ENCODE measurements at places on chromosomes 1 and 21.

- DNase-seq: no peak
Observed at GRCh38 chr21:44062380-44062779, 44.8 kb upstream of the PWP2 start.

DNA sequence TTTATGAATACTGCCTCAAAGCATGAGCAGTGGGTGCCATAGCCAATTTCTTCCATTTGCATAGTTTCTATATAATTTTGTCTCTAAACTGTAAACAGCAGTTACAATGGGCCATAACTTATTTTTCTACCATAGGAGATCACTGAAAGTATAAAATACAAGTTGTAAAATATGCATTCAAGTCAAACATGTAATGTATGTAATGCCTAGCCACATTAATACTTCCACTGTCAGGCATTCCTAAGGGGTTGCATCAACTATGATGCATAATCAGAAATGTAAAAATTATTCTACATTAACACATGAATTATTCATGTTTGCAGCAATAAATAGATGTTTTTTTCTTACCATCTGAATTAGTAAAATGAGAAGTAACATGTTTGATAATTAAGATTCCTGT is 560.3 kb upstream of the ZP4 start:
- DNase-seq: no peak

GRCh38 chr1:65264197-65264929 is 45.0 kb upstream of the DNAJC6 start:
- DNase-seq: no peak

DNA sequence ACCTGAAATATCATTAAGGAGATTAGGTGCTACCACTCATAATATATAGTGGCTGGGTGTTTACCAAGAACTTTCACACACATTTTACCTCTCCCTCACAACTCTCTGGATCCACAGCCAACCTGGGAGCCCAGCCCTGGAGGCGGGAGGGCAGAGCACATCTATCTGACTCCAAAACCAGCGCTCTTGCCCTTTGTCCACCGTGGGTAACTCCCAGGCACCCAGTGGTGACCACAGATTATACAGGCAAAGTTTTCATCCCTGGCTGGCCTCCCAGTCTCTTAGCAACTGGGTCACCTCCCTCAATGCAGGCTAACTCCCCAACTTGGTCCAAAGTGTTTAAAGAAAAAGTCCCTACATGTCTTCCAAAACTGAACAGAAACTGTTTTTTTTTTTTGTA is 2.4 kb downstream of the PAQR7 start:
- DNase-seq: no peak

DNA sequence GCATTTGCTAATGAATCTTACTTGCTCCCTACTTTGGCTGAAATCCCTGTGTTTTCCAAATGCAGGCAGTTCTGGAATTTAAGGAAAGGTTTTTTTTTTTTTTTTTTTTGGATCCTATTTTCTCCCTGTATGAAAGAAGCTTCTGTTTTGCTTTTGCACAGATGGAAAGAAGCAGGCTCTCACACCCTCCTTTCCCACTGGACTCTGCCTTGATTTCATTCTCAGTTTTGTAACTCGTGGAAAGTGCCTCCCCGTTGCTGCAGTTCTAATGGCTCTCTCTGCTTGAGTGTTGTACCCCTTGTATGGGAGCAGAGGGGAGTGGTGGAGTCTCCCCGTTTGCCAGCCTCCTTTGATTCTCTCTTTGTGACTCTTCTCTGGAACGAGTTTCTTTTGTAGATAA is 291.9 kb downstream of the CAMTA1 start:
- DNase-seq: no peak

DNA sequence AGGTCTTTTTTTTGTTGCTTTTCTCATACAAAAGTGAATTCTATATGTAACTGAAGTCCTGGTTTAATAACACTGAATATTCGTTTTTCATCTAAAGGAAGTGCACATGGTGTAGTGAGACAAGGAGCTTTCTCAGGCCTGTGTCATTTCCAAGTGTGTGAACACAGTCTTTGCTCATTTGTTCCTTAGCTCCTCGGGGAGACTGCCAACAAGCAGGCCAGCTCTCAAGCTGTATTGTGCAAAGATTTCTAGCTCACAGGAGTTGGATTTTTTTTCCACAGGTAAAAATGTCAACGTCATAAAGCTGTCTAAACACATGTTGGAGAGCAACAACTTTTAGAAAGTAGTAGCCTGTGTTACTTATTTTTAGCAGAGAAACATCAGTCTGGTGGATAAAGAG is 87.8 kb upstream of the S1PR1 start:
- DNase-seq: no peak

- no peak for DNase-seq
Observed at GRCh38 chr1:103788377-103788776, 38.7 kb downstream of the AMY1C start.

DNA sequence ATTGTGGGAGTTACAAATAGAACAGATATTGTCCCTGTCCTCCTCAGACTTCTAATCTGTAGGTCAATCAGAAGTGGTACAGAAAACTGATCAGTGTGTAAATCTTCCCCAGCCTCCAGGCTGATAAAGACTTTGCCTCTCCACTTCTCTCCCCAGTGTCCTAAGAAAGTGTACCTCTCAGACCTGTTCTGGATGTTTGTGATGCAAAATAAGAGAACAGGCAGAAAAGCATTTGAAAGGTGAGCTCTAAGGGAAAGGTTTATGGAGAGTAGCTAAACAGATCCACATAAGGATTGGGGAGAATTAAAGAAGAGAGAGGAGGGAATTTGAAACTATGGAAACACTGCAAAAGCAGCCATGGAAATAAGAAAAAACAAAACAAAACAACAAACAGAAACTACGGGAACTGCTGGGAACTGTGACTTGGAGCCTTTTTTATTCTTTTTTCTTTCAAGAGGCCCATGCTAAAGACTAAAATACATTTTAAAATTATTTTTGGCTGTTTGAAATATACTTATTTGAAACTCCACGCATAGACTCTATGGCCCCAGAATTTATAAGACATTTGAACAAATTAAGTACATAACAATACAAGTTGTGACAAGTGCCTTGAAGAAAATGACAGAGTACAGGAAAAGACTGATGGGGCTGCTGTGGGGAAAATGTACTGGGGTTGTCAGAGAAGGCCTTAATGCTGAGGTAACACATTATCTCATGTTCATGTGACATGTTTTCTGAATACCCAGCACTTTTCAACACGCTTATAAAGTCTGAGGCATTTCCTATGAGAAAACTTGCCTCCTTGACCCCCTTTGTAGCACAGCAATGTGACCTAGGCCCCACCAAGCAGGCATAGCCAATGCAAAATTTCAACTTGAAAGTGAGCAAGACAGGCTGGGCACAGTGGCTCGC is 51.2 kb downstream of the TRAF5 start:
- DNase-seq: no peak

GRCh38 chr1:9490605-9491339 is 48.5 kb upstream of the SLC25A33 start:
- peak; percentile 8 for DNase-seq

DNA sequence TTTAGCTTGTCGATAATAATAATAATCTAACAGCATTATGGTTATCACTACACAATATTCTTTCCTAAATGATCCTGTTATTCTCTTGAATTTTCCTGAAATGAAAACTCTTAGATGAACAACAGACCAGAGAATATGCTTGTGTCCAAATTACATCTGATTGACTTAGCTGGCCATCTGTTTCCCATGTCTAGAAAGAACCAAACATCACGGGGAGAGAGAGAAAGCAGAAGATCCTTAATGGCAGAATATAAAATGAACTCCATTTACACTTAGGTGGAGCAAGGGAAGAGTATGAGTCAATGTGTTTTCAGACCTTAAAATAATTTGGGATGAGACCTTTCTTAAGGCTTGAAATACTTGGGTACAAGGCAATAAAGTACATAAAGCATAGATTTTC is 162.2 kb downstream of the DSCAM start:
- DNase-seq: no peak

- DNase-seq: no peak
Observed at GRCh38 chr1:169427081-169427641, at the start of gene CCDC181. CCDC181 (minus strand) TSS chr1:169427474; CDS start chr1:169424927, 2,547 bp downstream.

- DNase-seq: no peak
Observed at GRCh38 chr21:28229814-28230213, 762.9 kb downstream of the LTN1 start.

GRCh38 chr1:77680173-77680572 is 2.3 kb downstream of the ZZZ3 start:
- DNase-seq: no peak

- no peak for DNase-seq
Observed at GRCh38 chr1:118275472-118276115, 90.6 kb upstream of the SPAG17 start.

- peak; percentile 82 for DNase-seq
Observed at GRCh38 chr1:247415423-247416361, at the start of gene NLRP3. NLRP3 (plus strand) TSS chr1:247416173; CDS start chr1:247418801, 2,628 bp downstream.

DNA sequence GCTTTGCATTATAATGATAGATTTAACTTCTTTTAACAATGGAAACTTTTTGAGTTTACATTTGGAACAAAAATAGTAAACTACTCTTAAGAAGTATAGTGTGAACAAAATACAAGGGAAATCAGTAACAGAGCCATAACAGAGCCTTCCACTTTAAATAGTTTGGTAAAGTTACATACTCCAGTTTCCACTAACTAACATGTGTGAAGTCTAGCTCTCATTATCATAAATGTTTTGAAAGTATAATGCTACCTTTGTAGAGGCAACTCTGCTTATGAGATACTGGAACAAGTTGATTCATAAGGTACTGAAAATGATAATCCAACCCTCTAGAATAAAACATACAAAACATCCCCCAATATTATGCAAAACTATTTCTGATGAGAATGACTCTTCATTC is 1155.1 kb upstream of the ADGRL2 start:
- DNase-seq: no peak

- no peak for DNase-seq
Observed at GRCh38 chr1:31762726-31763670, 1.1 kb downstream of the ADGRB2 start.

DNA sequence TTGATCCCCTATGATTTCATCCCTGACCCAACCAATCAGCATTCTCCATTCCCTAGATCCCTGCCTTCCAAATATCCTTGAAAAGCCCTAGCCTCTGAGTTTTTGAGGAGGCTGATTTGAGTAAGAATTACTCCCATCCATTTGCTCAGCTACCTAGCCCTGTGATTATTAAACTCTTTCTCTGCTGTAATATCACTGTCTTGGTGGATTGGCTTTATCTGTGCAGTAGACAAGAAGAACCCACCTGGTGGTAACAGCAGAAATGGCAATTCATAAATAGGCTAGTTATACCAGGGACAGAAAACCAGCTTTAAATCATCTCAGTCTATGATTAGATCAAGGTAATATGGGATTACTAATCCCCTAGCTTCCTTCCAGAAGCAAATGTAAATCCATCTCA is 13.0 kb downstream of the IL20 start:
- DNase-seq: no peak

DNA sequence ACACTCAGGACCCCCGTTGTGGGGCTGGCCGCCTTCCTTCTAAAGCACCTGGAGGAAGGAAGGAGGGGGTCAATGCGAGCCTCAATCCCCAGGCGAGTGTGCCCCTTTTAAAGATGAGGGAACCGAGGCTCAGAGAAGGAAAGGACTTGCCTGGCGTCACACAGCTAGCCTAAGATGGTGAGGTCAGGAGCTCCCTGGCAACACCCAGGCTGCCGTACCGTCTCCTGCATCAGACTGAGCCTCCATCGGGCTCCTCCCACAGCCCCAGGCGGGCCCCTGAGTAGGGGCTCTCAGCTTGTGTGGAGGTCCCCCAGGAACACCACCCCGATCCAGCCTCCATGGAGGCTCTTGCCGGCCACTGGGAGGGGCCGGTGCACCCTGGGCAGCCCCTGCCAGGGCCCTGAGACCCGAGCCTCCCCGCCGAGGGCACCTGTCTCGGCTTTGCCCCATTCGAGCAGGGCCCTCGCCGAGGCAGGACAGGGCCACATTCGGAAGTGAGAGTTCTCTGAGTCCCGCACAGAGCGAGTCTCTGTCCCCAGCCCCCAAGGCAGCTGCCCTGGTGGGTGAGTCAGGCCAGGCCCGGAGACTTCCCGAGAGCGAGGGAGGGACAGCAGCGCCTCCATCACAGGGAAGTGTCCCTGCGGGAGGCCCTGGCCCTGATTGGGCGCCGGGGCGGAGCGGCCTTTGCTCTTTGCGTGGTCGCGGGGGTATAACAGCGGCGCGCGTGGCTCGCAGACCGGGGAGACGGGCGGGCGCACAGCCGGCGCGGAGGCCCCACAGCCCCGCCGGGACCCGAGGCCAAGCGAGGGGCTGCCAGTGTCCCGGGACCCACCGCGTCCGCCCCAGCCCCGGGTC is at the start of gene AIRE:
Gene AIRE, plus strand, starts transcription at position 739 of the 855 bp plus-strand sequence. CDS start 131 bp downstream, outside the sequence.
- no peak for DNase-seq

- no peak for DNase-seq
Observed at GRCh38 chr1:184270556-184270955, 116.3 kb upstream of the C1orf21 start.

GRCh38 chr1:245301162-245301580 is 146.4 kb downstream of the KIF26B start:
- DNase-seq: no peak

- DNase-seq: no peak
Observed at GRCh38 chr1:180501865-180502360, 464 bp downstream of the ACBD6 start.

GRCh38 chr21:36615274-36615964 is 83.5 kb upstream of the SIM2 start:
- DNase-seq: no peak

GRCh38 chr1:12150456-12151200 is 16.2 kb upstream of the TNFRSF1B start:
- DNase-seq: peak; percentile 87

DNA sequence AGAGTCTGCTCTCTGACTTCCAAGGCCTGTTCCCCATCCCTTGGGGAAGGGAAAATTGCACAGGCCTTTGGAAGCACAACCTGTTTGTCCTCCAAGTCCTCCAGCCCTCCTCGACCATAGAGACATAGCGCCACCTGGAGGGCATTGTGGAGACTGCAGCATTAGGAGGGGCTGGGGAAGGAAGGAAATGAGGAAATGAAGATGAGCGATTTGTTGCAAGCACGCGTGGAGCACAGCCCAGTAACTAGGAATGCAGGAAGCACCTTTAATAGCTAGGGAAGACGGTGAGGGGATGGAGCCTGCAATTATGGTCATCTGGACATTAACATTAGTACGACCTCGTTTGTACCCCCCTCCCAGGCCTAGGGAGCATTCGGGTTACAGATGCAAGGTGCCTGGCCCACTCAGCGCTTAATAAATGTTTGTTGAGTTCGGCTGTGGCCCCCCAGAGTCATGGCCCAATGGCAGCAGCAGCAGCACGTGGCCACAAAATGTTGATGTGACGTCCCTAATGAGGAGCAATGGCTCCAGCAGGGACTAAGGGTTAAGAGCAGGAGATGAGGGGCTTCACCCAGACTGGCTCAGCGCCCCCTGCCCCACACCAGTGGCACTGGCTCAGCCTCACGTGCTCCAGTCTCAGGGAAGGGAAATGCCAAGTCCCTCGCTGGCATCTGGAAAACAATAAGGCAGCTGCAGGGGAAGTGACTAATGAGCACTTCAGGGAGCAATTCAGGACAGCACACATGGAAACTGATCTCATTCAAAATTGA is 8.0 kb upstream of the CAMK2N1 start:
- peak; percentile 53 for DNase-seq

Data from GF-D8 (cell line).